Left kidney (tissue), 8 donors: ENCODE measurements at places on chromosomes 7 and 10. TPM values are rescaled to one million over a fixed set of nuclear protein-coding genes. Genes with fewer than 3 reads are reported as not detected.

Gene SPAG6
- 1.3 TPM for polyA plus RNA-seq

- no peak for DNase-seq
Observed at GRCh38 chr10:635088-635861, 54.2 kb downstream of the DIP2C start.

- no peak for DNase-seq
Observed at GRCh38 chr7:79988653-79989052, 146.0 kb upstream of the GNAI1 start.

GRCh38 chr7:17070231-17070708 lies 188.5 kb upstream of the AGR3 start:
- no peak for DNase-seq

- DNase-seq = no peak
Observed at GRCh38 chr10:121928528-121928884, 675 bp upstream of the ATE1 start.

Gene RBM20
- polyA plus RNA-seq = 5.3 TPM
